ENCODE measurements at places on chromosomes 3 and 15.

DNA sequence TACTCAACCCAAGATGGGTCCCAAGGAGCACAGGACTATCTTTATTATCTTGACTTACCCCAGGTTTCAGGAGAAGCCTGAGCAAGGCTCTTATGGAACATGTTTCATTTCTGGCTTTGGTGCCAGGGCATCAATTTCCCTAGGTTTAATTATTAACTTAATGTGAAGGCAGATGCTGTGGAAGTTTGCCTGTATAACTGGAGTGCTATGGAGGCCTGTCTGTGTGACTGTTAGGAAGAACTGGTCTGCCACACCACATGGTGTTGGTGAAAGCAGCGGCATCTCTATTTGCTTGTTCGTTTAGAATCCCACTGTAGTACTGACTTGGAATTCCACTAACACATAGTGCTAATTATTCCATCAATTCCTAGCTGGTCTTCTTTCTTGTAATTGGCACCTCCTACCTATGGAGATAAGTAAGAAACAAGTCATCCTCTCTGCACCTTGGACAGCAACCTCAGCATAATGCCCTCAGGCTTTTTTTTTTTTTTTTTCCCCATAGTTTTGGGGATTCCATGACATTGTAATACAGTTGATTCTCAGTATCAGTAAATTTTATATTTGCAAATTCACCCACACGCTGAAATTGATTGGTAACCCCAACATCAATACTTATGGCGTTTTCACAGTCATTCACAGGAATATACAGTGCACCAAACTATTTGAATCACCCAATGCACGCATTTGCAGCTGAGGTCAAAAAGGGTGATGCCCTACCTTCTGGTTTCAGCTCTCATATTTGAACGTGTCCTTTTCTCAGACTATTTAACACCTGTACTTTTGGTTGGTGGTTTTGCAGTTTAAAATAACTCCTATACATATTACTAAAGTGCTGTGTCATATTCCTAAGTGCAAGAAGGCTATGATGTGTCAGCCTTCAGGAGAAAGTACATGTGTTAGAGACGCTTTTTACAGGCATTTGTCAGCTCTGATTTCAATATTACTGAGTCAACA is 772.8 kb upstream of the LMCD1 start:
- no peak for DNase-seq

DNA sequence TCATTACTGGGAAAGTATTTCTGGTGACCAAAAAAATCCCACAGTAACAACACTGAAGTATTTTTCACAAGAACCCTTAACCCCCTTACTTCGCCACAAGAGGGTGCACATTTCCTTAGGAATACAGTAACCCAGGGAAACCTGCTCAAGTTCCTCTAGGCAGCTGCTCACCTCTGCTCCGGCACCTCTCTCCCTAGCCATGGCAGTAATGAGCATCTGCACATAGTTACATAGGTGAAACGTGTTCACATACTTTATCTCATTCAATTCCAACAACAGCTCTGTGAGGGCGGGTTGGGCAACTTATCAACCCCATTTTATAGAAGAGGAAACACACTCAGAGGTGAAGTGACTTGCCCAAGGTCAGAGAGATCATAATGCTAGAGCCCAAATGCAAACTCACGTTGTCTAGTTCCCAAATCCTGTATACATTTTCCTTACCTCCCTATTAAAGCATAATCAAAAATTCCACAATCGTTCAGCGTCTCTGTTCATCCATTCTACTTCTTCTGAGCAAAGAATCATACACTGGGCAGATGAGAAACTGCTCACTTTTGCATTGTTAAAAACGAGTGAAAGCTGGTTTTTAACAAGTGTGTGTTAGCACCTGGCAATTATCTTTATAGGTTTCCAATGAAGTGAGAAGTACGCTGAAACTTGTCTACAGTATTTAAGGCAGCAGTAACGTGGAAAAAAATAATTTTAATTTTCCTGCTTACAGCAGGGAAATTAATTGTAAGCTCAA is 90.7 kb downstream of the IGF2BP2 start:
- DNase-seq, result no peak

- no peak for DNase-seq
Observed at GRCh38 chr3:105959851-105960250, 91.0 kb upstream of the CBLB start.

DNA sequence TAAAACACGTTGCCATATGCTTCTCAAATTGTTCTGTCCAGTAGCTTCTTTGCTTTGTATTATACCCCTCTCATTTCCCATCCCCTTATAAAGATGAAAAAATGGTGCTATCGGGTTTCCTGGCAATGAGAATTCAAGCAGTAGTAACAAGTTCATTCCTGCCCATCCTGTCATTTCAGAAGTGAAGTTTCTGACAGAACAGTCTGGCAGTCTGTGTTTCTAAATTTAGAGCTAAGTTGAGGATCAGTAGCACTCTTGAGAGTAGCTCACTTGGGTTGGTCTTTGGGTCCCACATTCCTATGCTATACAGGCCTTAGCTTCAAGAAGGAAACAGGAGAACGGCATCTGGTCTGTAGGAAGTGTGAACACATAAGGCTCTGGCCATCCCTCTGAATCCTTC is 134.6 kb downstream of the GHSR start:
- no peak for DNase-seq

- DNase-seq, result peak; percentile 35
Observed at GRCh38 chr15:63978511-63979261, 67.6 kb downstream of the DAPK2 start.

GRCh38 chr15:77497110-77497737 is 76.5 kb downstream of the HMG20A start:
- peak; percentile 94 for DNase-seq

- DNase-seq, result no peak
Observed at GRCh38 chr3:52238193-52238760, 681 bp downstream of the TWF2 start.

DNA sequence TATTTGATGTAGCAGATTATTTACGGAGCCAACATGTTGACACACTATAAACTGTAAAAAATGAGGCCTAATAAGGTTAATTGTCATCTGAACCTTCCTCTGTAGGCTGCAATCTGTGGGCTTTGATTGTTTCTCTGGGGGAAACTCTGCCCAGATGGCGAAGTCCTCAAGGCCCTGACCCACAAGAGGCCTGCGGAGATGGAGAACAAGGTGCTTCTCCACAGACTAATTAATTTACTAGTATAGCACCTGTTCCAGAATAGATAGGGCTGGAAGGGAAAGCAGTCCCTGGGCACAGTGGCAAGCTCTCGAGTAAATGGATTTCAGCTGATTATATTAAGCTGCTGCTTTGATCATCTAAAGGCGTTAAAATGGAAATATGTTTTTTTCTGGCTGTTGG is 338.8 kb upstream of the DNAJC19 start:
- no peak for DNase-seq

DNA sequence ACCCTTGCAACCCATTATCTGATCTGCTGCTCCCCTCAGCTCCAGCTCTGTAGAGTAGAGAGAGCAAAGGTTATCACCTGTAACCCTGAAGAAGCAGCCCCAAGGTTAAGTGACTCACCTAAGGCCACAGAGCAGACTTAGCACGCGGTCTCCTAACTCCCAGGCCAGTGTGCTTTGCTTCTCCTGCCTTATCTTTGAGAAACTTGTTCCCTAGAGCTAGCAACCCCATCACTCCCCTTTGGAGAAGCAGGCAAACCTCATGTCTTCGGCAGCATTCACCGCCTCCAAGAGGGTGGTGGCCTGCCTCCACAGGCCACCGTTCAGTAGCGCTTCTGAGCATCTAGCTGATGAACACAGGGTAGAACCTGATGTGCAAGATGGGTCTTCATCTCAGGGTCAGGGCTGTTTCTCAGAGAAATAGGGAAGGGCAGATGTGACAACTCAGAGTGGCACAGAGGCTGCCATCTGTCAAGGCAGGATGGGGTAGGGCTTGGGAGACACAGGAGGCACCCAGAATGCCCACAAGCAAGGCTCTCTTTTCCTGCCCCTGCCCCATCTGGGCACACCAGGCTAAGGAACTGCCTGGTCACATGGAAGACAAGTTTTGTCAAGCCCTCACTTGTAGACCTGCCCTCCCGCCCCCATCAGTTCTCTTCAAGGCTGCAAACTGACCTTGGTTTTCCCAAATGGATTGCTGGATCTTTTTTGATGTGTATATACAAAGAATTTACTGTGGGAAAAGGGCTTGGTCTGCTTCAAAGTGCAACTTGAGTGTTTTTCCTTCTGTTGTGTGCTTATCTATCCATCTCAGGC is 34.9 kb upstream of the CLK3 start:
- DNase-seq, result no peak

DNA sequence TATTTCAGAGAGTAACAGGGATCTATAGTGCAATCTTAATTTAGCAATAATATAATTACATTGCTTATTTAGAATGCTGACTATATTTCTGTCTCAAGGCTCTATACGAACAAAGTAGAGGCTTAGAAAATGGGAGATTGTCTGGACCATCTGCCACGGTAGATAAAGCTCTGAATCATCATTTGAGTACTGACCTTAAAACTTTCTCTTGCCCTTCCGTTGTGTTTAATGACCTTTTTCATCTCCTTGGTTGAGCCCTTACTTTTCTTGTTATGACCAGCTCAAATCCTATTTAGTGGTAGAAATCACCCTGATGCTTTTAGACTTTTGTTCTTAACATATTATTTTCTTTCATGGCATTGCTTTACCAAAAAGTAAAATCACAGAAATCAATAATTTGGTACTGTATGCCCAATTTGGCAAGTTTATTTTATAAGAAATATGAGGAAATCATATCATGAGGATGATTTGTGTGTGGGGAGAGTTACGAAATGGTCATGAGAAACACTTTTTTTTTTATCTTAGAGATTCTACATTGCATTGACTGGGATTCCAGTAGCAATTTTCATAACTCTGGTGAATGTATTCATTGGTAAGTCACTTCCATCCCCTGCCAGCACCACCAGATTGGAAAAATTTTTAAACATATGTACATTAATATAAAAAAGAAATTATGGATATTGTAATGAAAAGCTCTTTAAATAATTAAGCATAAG is 11.0 kb downstream of the NDUFB5 start:
- no peak for DNase-seq

DNA sequence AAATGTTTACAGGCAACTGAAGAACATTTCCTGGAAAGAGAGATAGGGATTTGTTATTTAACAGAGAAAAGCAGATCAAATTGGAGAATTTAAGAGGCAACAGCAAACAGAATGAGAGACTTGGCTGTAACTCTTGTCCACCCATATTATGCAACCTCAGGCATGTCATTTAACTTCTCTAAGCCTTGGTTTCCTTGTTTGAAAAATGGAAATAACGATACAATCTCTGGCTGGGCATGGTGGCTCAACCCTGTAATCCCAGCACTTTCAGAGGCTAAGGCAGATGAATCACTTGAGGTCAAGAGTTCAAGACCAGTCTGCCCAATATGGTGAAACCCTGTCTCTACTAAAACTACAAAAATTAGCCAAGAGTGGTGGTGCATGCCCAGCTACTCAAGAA is 23.7 kb downstream of the ARRDC4 start:
- DNase-seq, result no peak

- no peak for DNase-seq
Observed at GRCh38 chr3:23461069-23461468, 257.9 kb downstream of the UBE2E2 start.

DNA sequence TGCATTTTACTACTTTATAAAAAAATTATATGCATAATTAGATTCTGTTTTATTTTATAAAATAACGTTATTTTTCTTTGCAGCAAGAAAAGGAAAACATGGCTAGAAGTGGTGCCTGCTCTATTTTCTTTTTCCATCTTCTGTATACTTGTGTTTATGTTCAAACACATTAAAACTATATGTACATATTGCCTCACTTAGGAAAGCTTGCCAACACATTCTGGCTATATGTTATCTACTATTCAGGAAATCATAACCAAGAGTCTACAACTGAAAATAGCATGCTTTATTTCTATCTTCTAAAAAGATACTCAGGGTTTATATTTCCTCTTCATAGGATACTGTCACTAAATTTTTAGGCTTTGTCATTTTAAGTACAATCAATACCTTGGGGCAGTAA is 90.2 kb upstream of the KCNMB2 start:
- DNase-seq, result no peak

GRCh38 chr15:69616558-69616957 is 163.9 kb downstream of the RPLP1 start:
- DNase-seq, result no peak

DNA sequence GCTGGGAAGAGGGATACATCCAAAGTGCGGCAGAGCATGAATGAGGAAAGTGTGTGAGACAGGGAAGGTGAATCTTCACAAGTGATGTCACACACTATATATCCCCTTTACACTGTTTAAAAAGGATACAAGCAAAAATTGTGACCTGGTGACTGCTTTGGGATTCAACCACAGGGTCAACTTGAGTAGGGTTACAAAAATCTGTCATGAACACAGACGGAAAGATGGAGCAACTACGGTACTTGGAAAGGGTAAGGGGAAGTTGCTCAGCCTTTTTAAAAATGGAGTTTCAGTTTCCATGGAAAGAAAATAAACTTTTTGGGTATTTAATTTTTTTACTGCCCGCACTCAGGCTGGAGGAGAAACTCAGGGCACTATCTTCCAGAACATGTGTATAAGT is 60.3 kb downstream of the B3GNT5 start:
- DNase-seq, result no peak

DNA sequence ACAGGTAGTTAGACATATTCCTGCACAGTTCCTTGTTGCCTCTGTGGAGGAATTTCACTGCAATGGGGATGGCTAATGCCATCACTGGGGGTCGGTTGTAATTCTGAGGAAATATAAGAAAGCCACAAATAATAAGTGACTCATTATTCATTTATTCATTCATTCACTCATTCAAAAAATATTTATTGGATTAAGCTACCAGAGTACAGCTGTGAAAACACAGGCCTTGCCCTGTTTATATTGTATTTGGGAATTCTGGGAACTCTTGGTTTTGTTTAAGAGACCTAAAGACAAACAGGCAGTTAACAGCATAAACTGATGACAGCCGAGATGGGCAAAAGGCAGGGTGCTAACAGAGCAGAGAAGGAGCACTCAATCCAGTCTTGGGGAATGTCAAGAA is 23.6 kb downstream of the PTX3 start:
- DNase-seq, result no peak

DNA sequence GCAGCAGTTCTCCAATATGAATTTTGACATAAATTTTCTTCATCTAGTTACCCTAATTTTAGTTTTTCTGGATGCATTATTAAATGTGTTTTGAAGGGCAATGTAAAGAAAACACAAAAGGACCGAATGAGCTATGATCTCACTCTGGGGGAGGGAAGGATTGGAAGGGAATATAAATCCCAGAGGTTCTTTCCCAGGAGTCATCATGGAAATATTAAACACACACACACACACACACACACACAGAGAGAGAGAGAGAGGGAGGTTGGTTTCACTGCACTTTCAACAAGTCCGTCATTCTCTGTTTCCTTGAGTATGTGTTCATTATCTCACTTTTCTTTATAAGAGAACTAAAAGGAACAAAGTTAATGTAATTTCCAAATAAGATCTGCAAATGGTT is 70.7 kb upstream of the DCBLD2 start:
- DNase-seq, result peak; percentile 25

DNA sequence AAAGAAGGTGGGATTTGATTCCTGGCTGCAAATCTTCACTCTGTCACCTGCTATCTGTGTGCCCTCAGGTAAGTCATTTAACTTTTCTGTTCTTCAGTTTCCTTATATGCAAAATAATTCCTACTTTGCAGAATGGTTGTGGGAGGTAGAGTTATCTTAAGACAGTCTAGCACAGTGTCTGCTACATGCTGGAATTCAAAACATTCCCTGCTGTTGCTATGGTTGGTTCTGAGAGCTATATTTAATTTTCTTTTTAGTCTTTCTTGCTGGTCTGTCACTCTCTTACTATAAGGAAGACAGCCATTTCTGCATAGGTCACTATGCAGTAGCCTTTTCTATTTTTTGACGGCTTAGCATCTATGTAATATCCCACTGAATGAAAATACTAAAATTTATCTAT is 4.0 kb upstream of the ADPGK start:
- no peak for DNase-seq

- no peak for DNase-seq
Observed at GRCh38 chr3:152190636-152191183, 78.0 kb upstream of the MBNL1 start.
